ENCODE measurements at places on chromosomes 7 and 10.

- DNase-seq: peak; percentile 47
Observed at GRCh38 chr10:101848894-101849351, 5.3 kb upstream of the KCNIP2 start.

- DNase-seq: peak; percentile 37
Observed at GRCh38 chr7:150514748-150515222, at the start of gene GIMAP7. Gene GIMAP7 (plus strand): TSS chr7:150514872. CDS start chr7:150519975, 5,103 bp downstream.

DNA sequence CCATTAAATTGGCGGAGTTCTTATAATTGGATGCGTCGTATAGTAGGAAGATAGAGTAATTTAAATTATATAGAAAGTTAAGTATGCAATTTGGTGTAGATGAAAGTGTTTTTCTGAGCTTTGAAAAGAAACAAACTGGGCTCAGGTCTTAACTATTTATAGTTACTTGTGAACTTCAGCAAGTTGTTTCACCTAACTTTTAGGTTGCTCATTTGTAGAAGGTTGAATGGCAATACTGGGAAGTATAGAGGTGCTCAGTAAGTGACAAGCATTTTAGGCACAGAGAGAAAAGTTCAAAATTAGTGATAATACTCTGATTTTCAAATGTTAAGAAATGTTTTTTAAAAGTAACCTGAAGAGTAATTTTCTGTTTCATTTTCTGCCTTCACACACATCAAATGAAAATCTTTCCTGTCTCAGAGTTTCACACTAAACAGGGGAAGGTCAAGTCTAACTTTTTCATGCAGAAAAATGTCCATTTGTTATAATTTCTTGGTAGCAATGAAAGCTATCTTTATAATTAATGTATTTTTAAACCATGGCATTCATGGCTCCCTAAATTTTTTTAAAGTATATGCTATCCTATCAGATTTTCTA is 146.5 kb downstream of the PHF14 start:
- DNase-seq: no peak

- DNase-seq: no peak
Observed at GRCh38 chr7:132124575-132124974, 451.7 kb downstream of the PLXNA4 start.

GRCh38 chr7:128939861-128940410 is 2.2 kb downstream of the IRF5 start:
- DNase-seq: peak; percentile 79

DNA sequence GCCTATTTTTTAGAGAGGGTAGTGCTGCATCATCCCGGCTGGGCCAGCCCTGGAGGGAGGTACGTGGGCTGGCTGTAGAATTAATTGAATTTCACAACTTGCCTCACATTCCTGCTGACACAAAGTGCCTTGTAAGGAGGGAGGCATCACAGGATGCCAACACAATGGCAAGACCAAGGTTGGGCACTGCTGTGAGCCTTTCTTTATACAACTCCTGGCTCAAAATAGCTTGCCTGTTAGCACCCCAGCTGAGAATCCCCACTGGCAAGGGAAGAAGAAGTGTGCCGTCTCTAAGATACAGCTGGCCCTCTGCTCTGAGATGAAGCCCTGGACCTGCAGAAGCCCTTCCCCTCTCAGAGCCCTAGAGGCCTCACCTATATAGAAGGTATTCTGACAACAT is 873.9 kb downstream of the GRID1 start:
- DNase-seq: no peak

- no peak for DNase-seq
Observed at GRCh38 chr7:29854257-29854938, 48.1 kb downstream of the WIPF3 start.

- DNase-seq: no peak
Observed at GRCh38 chr10:25068152-25069058, 52.0 kb downstream of the THNSL1 start.

GRCh38 chr7:36103837-36104561 is 49.1 kb upstream of the EEPD1 start:
- no peak for DNase-seq

- DNase-seq: peak; percentile 78
Observed at GRCh38 chr10:117167789-117168674, 29.3 kb upstream of the KCNK18 start.

- DNase-seq: no peak
Observed at GRCh38 chr10:22611425-22612115, 102.8 kb downstream of the PIP4K2A start.

Data from suppressor macrophage treated with lipopolysaccharide for 4 hours (primary cell).